ENCODE measurements at places on chromosomes 2 and 18. TPM values are rescaled to one million over a fixed set of nuclear protein-coding genes. Genes with fewer than 3 reads are reported as not detected.
A peak's percentile ranks its signal among the peaks of the same experiment; 100 is the strongest.

DNA sequence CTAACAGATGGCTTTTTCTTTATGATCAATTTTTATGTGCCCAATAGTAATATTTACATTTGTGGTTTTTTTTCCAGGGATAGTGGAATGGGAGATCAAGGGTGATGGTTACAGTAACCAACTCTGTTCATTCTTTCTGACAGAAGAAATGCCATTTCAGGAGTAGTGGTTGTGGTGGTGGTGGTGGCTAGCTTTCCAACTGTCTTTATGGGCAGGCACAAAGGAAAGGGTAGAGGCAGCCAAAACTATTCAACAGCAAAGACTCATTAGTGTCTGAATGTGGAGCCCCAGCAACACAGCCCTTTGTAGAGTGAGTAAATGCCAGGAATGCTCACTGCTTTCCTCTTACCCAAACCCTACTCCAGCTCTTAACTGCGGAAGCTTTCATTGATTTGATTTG, 227.7 kb downstream of the RND3 start:
- DNase-seq, result no peak
- H3K27me3 ChIP-seq, result no peaks in the 10 kb centered on the region

DNA sequence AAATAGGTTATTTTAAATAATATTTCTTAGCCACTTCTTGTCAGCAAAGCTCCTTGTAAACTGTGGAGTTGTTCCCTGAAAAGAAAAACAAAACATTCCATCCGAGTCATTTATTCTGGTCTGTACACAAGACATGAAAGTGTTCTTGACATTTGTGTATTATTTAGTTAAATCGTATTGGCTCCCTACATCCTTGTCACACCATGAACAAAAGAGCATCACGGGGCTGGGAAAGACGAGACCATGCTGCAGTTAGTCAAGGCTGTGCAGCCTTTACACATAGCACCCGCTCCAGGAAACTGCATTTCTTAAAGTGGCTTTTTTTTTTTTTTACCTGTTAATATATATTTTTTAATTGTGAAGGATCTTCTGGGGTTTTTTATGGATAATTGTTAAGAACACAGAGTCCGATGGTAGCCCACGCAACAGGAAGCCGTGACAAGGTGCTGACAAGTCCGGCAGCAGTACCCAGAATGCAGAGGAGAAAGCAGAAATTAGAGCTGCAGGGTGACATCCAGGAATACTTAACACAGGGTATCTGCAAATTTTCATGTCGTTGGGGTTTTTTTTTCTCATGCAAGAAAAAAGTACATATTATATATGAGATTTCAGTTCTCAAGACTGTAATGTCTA, 588.4 kb downstream of the ARHGAP15 start:
- H3K27me3 ChIP-seq, result no peaks in the 10 kb centered on the region
- peaks cover 44% of the 10 kb centered on the region for H3K36me3 ChIP-seq
- DNase-seq, result no peak
- peaks cover 2% of the 10 kb centered on the region for H3K4me1 ChIP-seq

The INPP4A gene
- 40.2 TPM for total RNA-seq

DNA sequence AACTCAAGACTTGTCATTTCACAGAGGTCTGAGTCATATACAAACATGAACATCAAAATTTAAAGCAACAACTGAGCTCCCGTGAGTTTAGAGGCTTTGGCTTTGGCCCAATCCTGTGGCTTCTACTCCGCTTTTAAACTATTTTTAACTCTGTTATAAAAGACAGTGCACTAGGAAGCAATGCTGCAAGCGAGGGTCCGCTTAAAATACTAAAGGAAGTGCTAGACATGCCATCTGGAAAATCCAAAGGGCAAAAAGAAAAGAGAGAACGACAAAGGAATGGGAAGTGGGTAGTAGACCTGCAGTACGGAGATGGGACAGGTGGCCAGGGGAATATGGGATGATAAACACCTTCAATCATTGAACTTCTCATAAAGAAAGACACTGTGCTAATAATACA, 37.4 kb upstream of the MYT1L start:
- H3K36me3 ChIP-seq, result no peaks in the 10 kb centered on the region
- H3K27me3 ChIP-seq, result no peaks in the 10 kb centered on the region
- DNase-seq, result no peak
- no peaks in the 10 kb centered on the region for H3K4me1 ChIP-seq

- no peak overlapping the region for H3K4me3 ChIP-seq
- H3K36me3 ChIP-seq, result no peaks in the 10 kb centered on the region
- H3K4me1 ChIP-seq, result peaks cover 2% of the 10 kb centered on the region
- no peak overlapping the region for H3K27ac ChIP-seq
- no peaks in the 10 kb centered on the region for H3K27me3 ChIP-seq
Observed at GRCh38 chr2:120778244-120778643, 42.6 kb downstream of the GLI2 start.

GRCh38 chr2:65045651-65046050, 10.6 kb upstream of the CEP68 start:
- peak overlapping the region; percentile 54 for H3K27ac ChIP-seq
- H3K27me3 ChIP-seq, result no peaks in the 10 kb centered on the region
- H3K4me1 ChIP-seq, result peaks cover 14% of the 10 kb centered on the region
- peaks cover 50% of the 10 kb centered on the region for H3K36me3 ChIP-seq

DNA sequence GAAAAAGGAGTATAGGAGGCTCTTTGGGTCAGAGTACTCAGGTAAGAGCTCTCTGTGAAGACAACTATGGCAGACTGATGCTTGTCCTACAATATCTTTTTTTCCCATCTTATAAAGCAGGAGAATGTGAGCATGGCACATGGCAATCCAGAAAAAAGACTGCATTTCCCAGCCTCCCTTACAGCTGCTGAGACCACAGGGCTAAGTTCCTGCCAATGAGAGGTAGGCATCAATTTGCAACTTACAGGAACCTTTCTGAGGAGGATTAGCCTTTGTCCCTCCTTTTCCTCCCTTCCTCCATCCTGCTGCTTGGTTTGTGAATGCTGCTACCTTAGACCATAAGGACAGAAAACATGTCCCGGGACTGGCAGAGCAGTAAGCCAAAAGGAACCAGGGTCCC, 37.8 kb upstream of the ST8SIA5 start:
- H3K4me3 ChIP-seq, result no peak overlapping the region
- no peaks in the 10 kb centered on the region for H3K36me3 ChIP-seq
- DNase-seq, result no peak
- no peaks in the 10 kb centered on the region for H3K4me1 ChIP-seq
- no peaks in the 10 kb centered on the region for H3K27me3 ChIP-seq

The TEX261 gene
- 67.9 TPM for total RNA-seq

- H3K4me3 ChIP-seq, result no peak overlapping the region
- DNase-seq, result no peak
- H3K36me3 ChIP-seq, result no peaks in the 10 kb centered on the region
- peaks cover 11% of the 10 kb centered on the region for H3K4me1 ChIP-seq
- no peaks in the 10 kb centered on the region for H3K27me3 ChIP-seq
Observed at GRCh38 chr2:58107803-58108710, 61.5 kb downstream of the VRK2 start.

The ERBB4 gene
- not detected for total RNA-seq

DNA sequence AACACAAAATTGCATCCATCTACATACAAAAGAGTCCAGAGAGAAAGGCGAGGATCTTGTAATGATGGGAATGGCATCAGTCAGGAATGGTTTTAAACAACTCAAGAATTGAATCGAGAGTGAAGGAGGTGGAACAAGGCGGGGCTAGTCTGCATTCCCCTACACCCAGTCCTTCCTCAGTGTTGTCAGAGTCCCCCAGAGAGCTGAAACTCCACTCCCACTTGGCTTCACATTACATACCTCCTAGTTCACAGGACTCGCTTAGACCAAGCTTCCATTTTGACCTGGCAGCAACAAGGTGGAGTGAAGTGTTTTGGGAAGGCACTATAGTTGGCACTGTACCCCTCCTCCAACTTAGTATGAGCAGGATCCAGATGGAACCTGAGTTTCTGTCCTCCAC, 1273.5 kb upstream of the CRIM1 start:
- H3K27me3 ChIP-seq, result no peaks in the 10 kb centered on the region
- no peaks in the 10 kb centered on the region for H3K4me1 ChIP-seq
- no peak overlapping the region for H3K4me3 ChIP-seq
- DNase-seq, result no peak
- H3K27ac ChIP-seq, result no peak overlapping the region

DNA sequence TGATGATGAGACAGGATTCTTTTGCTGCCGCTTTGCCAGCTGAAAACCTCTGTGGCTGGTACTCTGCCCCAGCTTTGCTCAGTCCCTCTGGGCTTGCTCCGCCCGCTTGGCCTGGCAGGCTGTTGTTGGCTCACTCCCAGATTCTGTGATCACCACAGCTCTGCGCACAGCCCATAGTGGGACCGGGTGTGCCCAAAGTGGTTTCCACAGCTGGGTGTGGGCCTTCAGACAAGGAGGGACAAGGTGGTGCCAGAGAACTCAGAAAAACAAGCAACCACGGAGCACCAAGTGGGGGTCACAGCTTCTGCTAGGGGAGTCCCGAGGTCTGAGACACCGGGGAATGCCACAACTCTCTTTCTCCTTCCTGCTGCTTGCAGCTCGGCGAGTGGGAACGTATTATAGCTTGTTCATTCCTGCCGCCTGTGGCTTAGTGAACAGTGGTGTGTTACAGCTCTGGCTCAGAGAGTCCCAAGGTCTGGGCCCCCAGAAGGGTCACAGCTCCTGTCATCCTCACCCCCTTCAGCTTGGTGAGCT, 9.2 kb upstream of the KYNU start:
- H3K27me3 ChIP-seq, result no peaks in the 10 kb centered on the region
- H3K27ac ChIP-seq, result no peak overlapping the region
- H3K4me3 ChIP-seq, result no peak overlapping the region
- no peak for DNase-seq
- no peaks in the 10 kb centered on the region for H3K36me3 ChIP-seq

GRCh38 chr2:113060396-113060795, 1.4 kb downstream of the IL36RN start:
- H3K27me3 ChIP-seq, result peaks cover 7% of the 10 kb centered on the region
- DNase-seq, result no peak
- H3K4me3 ChIP-seq, result no peak overlapping the region
- no peak overlapping the region for H3K27ac ChIP-seq
- peaks cover 8% of the 10 kb centered on the region for H3K36me3 ChIP-seq

DNA sequence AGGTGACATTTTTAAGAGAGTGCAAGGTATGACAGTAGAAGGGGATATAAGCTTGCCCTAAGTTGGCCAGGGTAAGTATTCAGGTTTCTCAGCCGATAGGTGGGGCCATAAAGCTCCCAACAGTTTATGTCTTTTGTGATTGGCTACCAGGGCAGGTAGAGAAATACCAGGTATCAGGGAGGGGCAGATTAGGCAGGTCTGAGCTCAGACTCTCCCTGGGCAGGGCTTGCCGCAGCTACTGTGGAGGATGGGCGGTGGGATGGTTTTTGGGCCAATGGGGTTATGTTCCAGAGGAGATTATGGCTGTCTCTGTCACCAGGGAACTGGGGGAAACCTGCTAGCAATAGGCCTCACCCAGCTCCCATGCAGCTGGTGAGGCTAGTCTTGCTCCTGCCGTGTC, 211.6 kb downstream of the PTH2R start:
- no peak overlapping the region for H3K27ac ChIP-seq
- no peak overlapping the region for H3K4me3 ChIP-seq
- DNase-seq, result no peak
- no peaks in the 10 kb centered on the region for H3K27me3 ChIP-seq

- H3K4me1 ChIP-seq, result peaks cover 11% of the 10 kb centered on the region
- no peaks in the 10 kb centered on the region for H3K27me3 ChIP-seq
- DNase-seq, result peak; percentile 11
- H3K4me3 ChIP-seq, result peak overlapping the region; percentile 7
Observed at GRCh38 chr2:37005118-37005868, 39.0 kb upstream of the STRN start.

- peaks cover 27% of the 10 kb centered on the region for H3K4me1 ChIP-seq
- H3K4me3 ChIP-seq, result no peak overlapping the region
- H3K27ac ChIP-seq, result no peak overlapping the region
Observed at GRCh38 chr2:232027530-232027929, 66.0 kb downstream of the DIS3L2 start.

DNA sequence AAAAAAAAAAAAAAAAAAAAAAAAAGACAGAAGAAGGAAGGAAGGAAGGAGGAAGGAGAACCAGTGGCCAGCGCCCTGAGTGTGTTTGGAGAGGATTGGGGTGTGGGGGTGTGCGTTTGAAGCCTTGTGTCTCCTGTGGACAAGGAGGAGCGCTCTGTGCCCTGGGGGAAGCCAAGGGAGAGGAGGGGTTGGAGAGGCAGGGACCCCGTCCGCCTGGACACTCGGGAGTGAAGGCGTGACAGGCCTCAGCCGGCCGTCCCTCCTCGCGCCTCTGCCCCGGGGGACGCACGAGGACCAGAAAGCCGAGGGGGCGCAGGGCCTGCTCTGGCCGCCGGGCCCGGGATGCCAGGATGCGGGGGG, 44.9 kb downstream of the SERTAD2 start:
- H3K4me1 ChIP-seq, result peaks cover 24% of the 10 kb centered on the region
- H3K36me3 ChIP-seq, result peaks cover 7% of the 10 kb centered on the region
- peak overlapping the region; percentile 66 for H3K4me3 ChIP-seq

DNA sequence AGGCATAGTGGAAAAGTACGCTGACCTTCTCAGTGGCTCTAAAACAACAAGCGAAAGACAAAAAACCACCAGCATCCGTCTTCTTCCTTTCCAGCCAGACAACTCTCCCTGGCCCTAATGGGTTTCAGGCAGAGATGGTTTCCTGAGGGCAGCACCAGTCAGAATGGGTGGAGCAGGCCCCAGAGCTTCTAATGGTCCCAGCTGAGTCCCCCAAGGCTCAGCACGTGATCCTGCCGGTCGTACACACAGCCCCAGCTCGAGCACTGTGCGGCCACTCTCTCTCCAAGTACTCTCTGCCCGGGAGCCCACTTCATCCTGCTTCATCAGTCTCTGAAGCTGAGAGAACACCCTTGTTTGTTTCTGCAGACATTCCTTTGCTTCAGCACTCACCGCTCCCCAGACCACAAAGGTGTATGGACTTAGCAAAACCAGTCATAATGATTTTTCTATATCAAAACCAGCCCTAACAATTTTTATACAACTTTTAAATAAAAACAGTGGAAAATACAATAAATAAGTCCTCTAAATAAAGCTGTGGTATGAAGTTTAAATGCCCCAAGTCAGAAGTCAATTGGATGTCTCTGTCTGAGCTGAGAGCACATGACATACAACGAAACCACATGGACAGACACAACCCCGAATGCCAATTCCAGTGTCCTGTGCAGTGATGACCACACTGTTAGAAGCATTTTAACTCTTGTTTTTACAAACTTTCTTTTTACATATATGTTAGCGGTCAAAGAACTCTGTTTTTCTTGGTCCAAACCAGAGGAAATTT, 63.9 kb downstream of the PARD6G start:
- no peaks in the 10 kb centered on the region for H3K36me3 ChIP-seq
- H3K27ac ChIP-seq, result no peak overlapping the region
- no peaks in the 10 kb centered on the region for H3K27me3 ChIP-seq
- no peaks in the 10 kb centered on the region for H3K4me1 ChIP-seq
- no peak for DNase-seq
- H3K4me3 ChIP-seq, result no peak overlapping the region

The SRBD1 gene
- 20.9 TPM for total RNA-seq

The DNAJC27 gene
- total RNA-seq, result 6.1 TPM

Data from activated T-helper 2 cell treated with anti-CD3 and anti-CD28 coated beads, Interferon-gamma antibody, Interleukin-2, Interleukin-4, amounts not matched to agents 10 μg/mL and 5 μg/mL and 100 μg/mL, durations not matched to agents 14 hours and 24 hours and 36 hours (primary cell).